ENCODE measurements at places on chromosomes 6 and 20. TPM values are rescaled to one million over a fixed set of nuclear protein-coding genes. Genes with fewer than 3 reads are reported as not detected.

Gene BPIFA1
- not detected for polyA plus RNA-seq

GRCh38 chr6:74041420-74041819, 345.4 kb downstream of the CD109 start:
- peak; percentile 19 for DNase-seq

Gene R3HDML
- polyA plus RNA-seq: not detected

- no peak for DNase-seq
These were observed 12.4 kb downstream of the UBE2V1 start for GRCh38 chr20:50100552-50100951.

Gene SIRPG
- not detected for polyA plus RNA-seq

DNA sequence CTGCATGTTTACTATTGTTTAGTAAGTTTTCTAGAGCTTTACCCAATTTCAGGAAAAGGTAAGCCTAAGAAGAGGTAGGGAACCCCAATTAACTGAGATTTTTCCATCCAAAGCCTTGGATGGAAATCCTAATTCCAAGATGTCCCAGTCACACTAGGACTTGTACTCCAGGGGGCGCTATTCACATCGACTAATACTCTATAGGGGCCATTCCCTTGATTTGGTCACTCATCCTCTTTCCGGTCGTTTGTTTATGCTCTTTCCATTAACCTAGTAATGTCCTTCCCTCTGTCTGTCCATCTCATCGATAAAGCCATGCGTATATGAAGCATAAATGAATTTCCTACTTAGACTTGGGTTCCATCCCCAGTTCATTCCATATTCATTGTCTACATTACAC, 80.8 kb upstream of the FUCA2 start:
- DNase-seq: no peak

GRCh38 chr20:31517373-31517772, 3.1 kb downstream of the HM13 start:
- peak; percentile 65 for DNase-seq

GRCh38 chr6:148524976-148525375, 182.3 kb downstream of the SASH1 start:
- DNase-seq: no peak

DNA sequence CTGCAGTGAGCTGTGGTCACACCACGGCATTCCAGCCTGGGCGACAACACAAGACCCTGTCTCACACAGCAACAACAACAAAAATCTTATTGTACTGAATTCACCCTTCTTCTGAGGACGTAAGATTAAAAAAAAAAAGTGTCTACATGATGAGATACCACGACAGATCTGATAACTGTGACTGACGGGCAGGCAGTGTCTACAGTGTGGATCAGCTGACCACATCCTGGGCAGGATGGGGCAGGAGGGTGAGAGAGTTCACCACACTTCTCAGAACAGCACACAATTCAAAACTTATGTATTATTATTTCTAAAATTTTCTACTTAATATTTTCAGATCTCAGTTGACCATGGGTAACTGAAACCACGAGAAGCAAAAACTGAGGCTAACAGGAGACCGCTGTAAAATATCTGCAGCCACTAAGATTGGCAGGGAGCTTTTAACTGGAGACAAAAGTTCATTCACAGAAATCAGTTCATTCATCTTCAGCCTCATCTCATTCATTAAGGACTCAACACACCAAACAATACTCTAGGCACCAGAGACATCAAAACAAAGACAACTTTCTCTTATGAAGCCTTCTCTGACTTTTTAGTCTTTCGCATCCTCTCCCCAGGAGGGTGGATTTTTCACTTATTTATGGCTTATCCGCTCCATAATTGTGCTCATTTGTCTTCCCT, 15.7 kb upstream of the NHSL1 start:
- DNase-seq: no peak

- no peak for DNase-seq
These were observed 92.6 kb downstream of the BFSP1 start for GRCh38 chr20:17438436-17439039.

Gene SCUBE3
- 0.04 TPM for polyA plus RNA-seq

DNA sequence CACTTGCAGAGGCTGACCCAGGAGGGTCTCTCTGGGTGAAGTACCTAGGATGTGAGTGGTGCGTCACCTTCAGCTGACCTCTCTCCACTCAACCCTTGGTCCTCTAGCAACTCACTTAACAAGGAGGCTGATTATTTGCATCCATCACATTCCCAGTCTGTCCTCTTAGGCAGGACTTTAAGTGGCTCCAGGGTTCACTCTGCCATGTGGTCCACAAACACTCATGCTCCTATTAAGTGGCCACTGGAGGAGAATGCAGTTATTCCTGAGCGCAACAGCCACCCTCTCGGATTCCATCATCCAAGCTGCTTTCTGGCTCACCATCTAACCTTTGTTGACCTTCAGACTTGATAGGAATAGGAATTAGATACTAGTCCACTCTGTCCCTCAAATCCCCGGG, 61.1 kb upstream of the SCAF8 start:
- no peak for DNase-seq

Gene SRMS
- not detected for polyA plus RNA-seq

DNA sequence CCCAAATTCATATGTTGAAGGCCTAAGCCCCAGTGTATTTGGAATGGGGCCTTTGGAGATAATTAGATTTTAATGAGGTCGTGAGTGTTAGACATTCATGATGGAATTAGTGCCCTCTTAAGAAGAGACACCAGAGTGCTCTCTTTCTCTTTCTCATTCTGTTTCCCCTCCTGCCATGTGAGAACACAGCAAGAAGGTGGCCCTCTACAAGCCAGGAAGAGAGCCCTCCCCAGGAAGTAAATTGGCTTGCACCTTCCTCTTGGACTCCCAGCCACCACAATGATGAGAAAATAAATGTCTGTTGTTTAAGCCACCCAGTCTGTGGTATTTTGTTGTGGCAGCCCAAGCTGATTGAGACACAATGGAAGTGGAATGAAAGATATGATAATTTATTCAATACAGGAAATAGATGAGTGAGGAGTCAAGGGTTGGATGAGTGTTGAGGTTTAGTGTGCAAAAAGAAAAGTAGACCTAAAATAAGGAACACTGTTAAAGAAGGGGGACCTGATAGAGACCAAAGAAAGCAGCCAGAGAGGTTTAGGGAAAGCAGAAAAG, 25.9 kb upstream of the ATXN1 start:
- DNase-seq: no peak

Gene DHX35
- polyA plus RNA-seq: 9.1 TPM

Gene BPIFB1
- polyA plus RNA-seq: not detected

- DNase-seq: no peak
These were observed 4.9 kb upstream of the YTHDF1 start for GRCh38 chr20:63220696-63221399.

GRCh38 chr6:56456785-56457184, 185.9 kb downstream of the DST start:
- DNase-seq: no peak

GRCh38 chr6:154485815-154486214, 24.7 kb downstream of the CNKSR3 start:
- DNase-seq: no peak

Gene NKX2-2
- polyA plus RNA-seq: not detected

- no peak for DNase-seq
These were observed 136.9 kb upstream of the SGK1 start for GRCh38 chr6:134454794-134455193.

DNA sequence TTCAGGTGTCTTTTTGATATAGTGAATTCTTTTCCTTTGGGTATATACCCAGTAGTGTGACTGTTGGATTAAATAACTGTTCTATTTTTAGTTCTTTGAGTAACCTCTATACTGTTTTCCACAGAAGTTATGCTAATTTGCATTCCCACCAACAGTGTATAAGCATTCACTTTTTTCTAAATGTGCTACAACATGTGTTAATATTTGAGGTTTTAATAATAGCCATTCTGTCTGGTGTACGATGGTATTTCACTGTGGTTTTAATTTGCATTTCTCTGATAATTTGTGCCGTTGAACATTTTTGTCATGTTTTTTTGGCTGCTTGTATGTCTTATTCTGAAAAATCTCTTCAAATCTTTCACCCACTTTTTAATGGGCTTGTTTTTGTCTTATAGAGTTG, 563.5 kb downstream of the GRIK2 start:
- DNase-seq: no peak

DNA sequence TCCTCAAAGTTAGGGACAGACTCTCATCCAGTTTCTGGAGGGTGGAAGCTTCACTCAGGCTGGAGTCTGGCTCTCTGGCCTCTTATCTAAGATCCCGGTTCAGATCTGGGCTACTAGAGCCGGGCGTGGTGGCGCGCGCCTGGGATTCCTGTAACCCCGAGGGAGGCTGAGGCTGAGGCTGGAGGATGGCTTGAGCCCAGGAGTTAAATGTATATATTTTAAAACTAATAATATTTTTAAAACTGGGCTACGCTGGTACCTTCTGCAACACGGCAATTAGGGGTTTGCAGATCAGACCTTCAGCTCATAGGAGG, 710 bp upstream of the ZNF343 start:
- no peak for DNase-seq

DNA sequence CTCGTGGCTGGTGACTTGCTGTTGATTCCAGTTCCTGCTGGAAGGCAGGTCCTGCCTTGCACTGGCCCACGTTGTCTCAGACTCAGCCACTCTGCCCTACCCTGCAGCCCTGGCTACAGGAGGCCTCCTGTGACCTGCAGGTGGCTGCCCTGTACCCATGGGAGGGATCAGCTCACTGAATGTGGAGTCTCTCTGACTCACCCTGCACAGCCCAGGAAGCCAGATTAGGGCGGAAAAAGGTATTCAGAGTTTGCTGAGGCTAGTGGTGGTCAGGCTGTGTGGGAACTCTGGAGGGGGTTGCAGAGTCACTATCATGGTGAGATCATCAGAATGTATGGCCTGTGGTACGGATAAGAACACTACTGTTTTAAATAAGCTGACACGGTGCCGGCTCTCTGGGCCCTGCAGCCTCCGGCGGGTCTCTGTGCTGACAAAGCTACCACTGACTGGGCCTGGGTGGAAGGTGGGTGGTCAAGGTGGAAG, 24.7 kb upstream of the PYGB start:
- no peak for DNase-seq

GRCh38 chr6:12024699-12025434, 12.8 kb downstream of the HIVEP1 start:
- no peak for DNase-seq

DNA sequence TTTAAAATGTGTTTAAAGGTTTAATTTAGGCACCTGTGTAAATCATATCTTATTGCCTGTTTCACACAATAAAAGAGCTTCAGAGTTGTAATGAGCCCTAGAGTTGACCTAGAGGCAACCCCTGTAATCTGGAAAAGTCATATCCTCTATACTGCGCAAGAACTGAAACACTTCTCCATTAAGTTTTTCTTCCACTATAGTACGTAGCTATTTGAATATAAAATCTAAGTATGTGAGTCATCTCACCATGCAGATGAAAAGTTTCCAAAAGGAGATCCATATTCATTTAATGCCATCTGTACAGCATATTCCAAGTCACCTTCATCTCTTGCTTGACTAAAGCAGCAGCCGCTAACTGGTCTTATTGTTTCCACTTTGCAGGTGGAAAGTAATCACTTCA, 26.0 kb upstream of the TAAR1 start:
- no peak for DNase-seq

Measured in psoas muscle (tissue), 8 donors.